ENCODE measurements at places on chromosomes 11 and 22. TPM values are rescaled to one million over a fixed set of nuclear protein-coding genes. Genes with fewer than 3 reads are reported as not detected.
A peak's percentile ranks its signal among the peaks of the same experiment; 100 is the strongest.

- no peak for DNase-seq
Observed at GRCh38 chr11:116043857-116044256, 539.6 kb upstream of the CADM1 start.

- DNase-seq, result no peak
Observed at GRCh38 chr11:111514216-111515031, at the start of gene HOATZ. HOATZ (plus strand) TSS chr11:111514778; CDS start chr11:111514785, 7 bp downstream.

- DNase-seq, result no peak
Observed at GRCh38 chr22:22450343-22450839, 58.2 kb downstream of the ZNF280B start.

DNA sequence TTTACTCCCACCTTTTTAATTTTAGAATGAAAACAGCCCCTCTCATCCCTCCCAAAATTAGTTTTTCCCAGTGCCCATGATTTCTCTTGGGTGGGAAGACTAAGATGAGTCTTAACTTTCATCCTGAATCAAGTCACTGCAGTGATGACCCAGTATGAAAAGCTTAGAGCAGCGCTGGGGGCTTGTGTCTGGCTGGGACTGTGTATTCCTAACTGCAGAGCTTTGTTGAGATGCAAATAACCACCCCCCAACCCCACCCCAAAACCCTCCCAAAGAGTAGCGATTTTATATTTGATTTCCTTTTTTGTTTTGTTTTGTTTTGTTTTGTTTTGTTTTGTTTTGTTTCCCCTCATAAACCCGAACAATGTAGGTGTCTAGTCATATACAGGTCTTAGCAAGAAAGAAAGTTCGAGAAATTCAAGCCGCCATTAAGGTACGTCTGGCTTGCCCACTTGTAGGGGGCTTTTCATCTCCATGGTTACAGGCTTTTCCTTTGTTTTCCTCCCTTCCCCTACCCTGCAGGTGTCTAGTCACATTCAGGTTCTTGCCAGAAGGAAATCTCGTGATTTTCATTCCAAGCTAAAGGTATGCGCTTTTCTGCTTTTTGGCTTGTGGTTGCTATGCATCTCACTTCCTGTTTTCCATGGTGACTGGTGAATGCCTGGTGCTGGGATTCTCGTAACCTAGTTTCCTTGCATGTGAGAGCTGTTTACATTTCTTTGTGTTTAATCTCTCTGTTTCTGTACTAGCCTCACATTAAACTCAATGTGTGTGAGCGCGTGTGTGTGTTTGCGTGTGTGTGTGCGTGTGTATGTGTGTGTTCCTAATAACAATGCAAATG, 144.6 kb upstream of the RASSF10 start:
- DNase-seq, result no peak

DNA sequence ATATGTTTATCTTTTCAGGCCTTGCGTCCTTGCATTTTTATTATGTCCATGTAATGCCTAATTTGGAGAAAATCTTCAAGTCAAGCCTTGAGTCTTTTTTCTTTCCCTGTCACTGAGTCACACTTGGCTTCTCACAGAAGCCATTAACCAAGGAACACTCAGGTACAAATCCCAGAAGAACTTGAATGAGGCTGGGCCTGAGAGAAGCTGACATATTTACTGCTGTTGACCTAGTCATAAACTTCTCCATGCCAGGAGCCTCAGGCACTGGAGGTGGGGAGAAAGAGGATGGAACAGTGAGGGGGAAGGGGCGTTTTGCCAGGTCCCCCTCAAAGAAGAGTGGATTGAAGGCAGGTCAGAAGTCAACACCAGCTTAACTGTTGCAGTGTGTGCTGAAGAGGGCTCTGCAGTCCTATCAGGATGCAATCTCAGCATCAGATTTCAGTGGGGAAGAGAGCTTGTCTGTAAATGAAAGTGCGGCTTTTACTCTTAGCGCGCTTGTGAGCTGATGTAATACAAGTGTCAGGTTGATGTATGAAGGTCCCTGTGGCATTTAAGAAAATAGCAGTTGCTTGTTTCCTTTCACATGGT, 526.0 kb downstream of the ETS1 start:
- no peak for DNase-seq

GRCh38 chr11:73461964-73462363, 85.8 kb downstream of the RELT start:
- no peak for DNase-seq

GRCh38 chr11:128563942-128564641, 23.3 kb downstream of the ETS1 start:
- DNase-seq, result no peak

DNA sequence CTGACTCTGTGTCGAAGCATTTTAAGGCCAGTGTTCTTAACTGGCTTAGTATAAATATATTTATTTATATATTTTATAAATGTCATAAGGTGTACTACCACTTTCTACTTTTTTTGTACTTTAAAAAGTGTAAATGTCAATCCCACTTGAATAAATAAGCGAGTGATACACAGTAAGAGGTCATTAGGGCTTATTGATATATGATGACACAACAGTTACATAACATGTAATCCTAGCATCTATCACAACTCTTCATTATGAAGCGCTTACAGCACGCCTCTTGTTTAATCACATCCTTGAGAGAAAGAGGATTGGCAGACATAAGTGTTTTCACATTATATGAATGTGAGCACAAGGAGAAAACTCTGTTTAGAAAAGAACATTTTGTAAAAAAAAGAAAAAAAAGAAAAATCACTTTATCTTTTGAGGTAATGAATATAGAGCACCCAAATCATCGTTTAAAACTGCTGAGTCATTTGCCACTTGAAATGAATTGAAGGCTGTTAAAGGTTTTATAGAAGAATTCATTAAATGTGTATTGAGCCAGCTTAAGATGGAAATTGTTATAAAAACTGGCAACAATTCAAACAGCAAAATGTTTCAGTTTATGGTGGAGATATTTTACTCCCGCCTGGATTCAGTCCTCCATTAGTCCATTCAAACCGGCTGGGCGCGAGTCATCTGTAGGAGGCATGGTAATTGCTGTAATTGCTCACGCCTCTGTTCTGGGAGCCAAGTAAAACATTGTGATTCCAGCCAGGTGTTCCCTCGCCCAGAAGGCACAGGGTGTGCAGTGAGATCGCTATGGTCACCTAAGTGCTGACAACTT, 627.3 kb upstream of the KIRREL3 start:
- DNase-seq, result no peak

DNA sequence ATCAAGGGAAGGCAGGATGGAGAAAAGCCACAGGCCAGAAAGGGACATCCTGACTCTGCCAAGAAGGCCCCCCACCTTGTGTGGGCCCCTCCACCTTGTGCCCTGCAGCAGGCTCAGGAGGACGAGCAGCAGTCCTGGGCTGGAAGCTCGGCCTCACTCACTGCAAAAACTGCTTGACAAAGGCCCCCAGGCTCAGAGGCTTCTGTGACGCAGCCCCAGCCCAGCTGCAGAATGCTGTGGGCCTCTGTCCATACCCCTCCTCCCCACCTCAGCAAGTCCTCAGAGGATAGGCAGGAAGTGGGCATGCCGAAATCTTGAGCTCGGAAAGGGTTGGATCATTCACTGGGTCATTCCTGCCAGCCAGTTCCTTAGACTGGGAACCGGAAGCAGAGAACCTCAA, 61.9 kb downstream of the NRXN2 start:
- DNase-seq, result no peak

- no peak for DNase-seq
Observed at GRCh38 chr11:94599510-94599909, 32.3 kb downstream of the PIWIL4 start.

- DNase-seq, result no peak
Observed at GRCh38 chr22:40414838-40415505, 44.6 kb downstream of the SGSM3 start.

GRCh38 chr11:12390687-12391110, 13.3 kb downstream of the PARVA start:
- DNase-seq, result no peak

GRCh38 chr11:124762624-124763155, 600 bp upstream of the ESAM start:
- DNase-seq, result no peak

DNA sequence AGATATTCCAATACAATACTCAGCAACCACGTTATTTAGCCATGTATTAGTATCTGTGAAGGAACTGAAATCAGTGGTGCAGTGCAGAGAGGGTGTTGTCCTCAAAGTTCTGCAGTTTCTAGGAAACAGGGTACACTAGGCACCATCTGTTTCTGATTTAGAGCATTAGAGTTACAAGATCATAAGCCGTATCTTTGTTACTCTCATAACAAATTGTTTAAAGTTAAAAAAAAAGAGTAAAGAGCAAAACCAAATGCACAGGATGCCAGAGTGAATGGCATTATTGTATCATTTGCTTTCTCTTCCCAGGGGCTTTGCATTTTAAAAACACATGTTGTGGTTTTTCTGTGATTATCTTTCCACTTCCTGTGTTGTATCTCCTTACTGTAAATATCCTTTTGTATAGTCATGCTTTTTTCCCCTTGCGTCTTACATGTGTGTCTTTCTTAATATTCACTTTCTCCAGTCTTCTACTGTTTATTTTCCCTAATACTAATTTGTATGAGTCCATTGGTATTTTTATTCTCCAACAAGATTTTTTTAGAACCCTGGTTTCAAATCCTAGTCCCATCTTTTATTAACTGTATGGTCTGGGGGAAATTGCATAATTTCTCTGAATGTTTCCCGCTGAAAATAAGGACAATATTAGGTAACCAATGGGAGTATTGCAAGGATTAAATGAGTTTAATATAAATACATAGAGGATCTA, 15.2 kb upstream of the NUP160 start:
- peak; percentile 49 for DNase-seq

- no peak for DNase-seq
Observed at GRCh38 chr11:35375332-35376117, 43.8 kb downstream of the SLC1A2 start.

- DNase-seq, result peak; percentile 95
Observed at GRCh38 chr22:38872172-38872830, at the start of gene CBX6. CBX6 (minus strand) TSS chr22:38872216; CDS start chr22:38872190, 26 bp downstream.

DNA sequence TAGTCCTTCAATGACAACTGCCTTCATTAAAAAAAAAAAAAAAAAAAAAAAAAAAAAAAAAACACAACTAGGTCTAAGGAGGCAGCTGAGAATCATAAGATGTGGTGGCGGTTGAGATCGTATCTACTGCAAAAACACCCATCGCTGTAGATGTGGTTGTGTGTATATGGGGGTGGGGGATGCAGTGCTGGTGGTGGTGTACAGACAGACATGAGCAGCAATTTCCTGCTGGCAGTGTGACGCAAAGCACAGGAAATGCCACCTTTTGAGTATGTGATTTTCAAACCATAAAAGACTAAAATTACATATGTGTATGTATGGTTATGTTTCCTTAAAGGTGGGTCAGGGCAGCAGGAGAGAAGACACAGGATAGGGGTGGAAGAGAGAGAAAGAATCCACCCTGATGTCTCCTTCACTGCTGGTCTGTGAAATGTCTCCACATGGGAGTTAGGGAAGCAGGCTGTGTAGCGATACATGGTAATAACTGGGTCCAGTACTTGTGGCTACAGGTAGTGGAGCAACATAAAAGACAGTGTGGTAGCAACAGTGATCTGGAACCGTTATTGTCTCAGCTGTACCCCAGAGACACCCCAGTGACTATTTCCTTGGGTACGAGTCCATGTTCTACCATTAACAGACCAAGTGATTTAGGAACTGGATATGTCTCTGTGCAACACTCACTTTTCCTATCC, 57.9 kb downstream of the SYTL2 start:
- DNase-seq, result peak; percentile 83

GRCh38 chr11:64074239-64074638, 38.5 kb downstream of the FLRT1 start:
- DNase-seq, result no peak

DNA sequence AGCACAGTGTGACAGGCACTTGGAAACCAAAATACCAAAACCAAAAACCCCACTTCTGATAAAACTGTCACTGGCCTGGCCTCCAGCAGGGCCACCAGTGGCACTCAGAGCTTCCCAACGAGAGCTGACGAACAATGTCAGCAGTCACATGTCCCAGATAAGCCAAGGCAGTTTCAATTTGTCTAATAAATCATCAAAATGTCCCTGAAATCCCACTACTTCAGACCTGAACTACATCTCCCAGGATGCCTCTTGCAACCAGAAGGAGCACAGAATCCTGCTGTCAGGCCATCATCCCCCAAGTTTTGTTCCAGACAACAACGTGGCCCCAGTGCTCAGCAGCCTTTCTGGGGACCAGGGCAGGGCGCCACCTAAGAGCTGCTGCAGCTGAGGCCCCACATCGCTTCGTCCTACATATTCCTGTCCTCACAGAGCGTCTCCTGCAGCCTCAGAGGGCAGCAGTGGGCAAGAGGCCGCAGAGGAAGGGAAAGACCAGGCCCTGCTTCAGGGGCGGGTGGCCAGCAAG, 25.1 kb downstream of the LRFN4 start:
- DNase-seq, result no peak

GRCh38 chr22:17411213-17411612, 42.0 kb downstream of the CECR2 start:
- no peak for DNase-seq

DNA sequence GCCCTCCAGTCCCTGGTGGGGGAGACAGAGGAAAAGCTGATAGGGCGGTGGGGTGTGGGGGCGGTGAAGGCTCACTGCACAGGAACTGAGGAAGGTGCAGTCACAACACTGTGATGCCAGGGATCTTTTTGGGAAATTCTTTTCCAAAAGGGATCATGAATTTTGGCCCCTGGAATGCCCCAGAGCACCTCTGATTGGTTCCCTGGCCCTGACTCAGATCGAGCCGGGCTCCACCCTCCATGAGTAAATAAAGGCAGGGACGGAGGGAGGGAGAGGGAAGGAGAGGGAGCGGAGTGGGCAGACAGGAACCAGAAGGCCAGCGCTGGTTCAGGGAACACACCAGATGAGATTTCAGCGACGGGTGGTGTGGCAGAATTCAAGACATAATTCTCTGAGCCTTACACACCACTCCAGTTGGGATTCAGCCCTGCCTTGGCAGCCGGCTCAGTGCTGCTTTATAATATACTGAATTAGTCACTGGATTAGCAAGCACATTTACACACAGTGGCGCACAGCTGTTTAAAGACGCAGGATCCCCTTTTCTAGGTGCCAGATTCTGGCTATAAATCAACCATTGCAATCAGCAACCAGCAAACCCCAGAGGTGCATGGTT, 80.3 kb downstream of the ETS1 start:
- DNase-seq, result no peak

DNA sequence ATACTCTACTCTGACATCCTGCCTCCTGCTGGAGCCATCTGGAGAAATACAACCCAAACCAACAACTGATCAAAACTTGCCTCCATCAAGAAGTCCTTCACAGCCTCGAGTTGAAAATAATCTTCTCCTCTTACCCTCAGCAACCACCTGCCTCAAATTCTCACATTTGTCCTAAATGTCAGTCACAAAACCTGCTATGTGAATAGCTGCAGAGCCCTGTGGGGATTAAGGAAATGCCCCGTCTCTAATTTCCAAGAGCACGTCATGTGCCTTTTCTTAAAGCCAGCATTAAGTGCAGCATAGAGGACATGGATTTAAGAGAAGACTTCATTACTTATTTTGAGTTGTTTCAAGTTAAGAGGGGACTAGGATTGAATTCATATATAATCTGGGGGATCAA, 105.9 kb downstream of the TRPC6 start:
- DNase-seq, result no peak

CEP126 gene
- 0.96 TPM for total RNA-seq

CD248 gene
- total RNA-seq, result 3.4 TPM

INSC gene
- total RNA-seq, result not detected

DEUP1 gene
- not detected for total RNA-seq

MRGPRE gene
- not detected for total RNA-seq

LDLRAD3 gene
- 0.19 TPM for total RNA-seq

APOL4 gene
- not detected for total RNA-seq

SCGB1A1 gene
- total RNA-seq, result not detected

HORMAD2 gene
- total RNA-seq, result not detected

DYNC2H1 gene
- total RNA-seq, result 2.8 TPM

OR52A5 gene
- total RNA-seq, result not detected

OR9I1 gene
- total RNA-seq, result not detected
